Erythroblast (primary cell): ENCODE measurements at places on chromosomes 12 and 14.

- peak; percentile 78 for DNase-seq
Observed at GRCh38 chr12:123269395-123269892, 2.2 kb downstream of the CDK2AP1 start.

DNA sequence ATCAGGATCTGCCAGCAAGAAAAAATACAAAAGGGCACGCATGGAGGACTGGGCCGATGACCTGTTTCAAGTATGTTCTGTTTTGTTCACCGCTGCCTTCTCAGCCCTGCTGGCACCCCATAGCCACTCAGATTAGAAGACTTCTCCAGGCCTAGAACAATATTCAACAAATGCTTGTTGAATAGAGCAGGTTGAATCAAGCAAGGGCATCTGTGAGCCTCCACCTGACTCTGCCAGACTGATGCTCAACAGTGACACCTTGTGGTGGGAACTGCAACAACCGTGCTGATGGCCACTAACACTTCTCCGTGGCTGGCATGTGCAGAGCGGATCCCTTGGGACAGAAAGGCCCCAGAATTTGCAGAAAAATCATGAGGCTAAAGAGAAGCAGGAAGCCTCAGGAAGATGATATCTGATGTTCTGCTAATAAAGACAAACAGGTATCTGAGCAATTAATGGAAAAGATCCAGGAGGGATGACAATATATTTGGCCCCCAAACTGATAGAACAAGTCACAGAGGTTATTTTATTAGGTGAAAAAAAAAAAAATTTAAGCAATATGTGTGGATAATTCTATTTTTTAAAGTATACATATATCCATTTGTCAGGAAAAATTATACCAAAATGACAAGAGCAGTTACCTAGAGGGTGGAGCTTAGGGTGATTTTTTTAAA, 114.3 kb downstream of the KSR2 start:
- peak; percentile 72 for DNase-seq

- no peak for DNase-seq
Observed at GRCh38 chr12:52182898-52183543, 8.8 kb downstream of the KRT80 start.

- DNase-seq = no peak
Observed at GRCh38 chr14:95885866-95886265, 9.2 kb downstream of the TUNAR start.

DNA sequence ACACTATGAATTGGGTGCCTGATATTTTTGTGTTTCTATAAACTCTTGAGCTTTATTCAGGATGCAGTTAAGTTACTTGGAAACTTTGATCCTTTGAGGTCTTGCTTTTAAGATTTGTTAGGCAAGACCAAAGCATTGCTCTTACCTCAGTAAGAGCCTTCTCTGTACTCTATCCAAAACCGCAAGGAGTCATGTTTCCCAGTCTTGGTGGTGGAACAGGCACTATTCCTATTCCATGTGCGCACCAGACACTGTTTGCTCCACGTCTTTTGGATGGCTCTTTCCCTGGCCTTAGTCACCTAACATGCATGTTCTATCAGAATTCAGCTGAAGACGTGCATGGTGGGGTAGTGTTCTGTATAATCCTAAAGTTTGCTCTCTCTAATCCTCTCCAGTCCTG, 23.5 kb downstream of the CSRP2 start:
- no peak for DNase-seq

- no peak for DNase-seq
Observed at GRCh38 chr14:23831596-23831995, 122.0 kb upstream of the DHRS4 start.

DNA sequence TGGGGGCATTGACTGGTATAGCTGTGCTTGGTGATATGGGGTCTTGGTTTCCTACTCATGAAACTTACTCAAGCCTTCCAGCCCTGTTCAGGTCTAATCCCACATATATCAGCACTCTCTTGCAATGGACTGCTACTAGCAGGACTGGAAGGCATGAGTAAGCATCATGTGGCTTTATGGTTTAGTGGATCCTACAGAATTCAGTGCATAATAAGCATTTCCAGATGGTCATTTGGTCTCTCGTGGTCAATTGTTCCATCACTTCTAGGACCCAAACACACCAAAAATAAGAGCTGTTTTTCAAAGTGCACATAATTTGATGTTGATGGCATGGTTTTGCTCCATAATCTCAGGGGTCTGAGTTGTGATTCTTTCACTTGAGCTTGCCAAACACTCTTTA, 114.4 kb downstream of the LMNTD1 start:
- no peak for DNase-seq

DNA sequence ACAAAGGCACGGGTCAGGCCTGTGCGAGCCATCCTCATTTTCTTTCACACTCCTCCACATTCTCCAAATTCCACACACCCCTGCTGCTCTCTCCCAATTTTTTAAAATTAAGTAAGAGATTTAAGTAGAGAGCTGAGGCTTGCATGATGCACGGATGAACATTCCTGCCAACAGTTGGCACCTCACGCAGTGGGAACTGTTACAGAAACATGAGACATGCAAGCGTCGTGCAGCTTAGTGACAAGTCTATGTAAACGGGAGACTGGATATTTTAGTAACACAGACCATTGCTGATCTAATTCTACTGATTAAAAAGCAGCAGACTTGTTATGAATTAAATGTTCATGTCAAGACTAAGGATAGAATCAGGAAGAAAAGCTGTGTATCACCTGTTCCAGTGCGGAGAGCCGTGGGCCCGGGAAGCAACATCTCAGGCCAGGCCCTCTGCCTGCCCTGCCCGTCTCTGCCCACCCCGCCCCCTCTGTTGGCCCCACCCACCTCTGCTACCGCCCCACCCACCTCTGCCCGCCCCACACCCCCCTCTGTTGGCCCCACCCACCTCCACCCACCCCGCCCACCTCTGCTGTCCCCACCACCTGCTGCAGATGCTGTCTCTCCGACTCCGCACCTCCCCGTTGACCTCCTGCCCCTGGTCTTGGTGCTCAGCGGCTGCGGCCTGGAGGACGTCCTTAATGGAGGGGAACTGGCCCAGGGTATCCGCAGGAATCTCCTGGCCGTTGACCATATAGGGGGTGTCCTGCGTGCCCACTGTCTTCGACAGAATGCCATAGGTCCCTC, 21.2 kb downstream of the GOLGA3 start:
- peak; percentile 47 for DNase-seq

GRCh38 chr12:80709811-80710726, 2.6 kb downstream of the MYF6 start:
- DNase-seq = peak; percentile 18

DNA sequence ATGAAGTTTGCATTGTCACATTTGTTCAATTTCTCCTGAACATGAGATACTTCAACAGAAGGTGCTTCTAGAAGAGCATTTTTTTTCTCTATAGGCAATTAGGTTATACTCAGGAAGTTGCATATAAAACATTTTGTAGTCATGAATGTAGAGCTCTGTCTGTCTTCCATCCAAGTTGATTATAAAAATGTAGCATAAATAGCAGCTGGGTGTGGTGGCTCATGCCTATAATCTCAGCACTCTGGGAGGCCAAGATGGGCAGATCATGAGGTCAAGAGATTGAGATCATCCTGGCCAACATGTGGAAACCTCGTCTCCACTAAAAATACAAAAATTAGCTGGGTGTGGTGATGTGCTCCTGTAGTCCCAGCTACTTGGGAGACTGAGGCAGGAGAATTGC, 39.5 kb upstream of the STXBP6 start:
- DNase-seq = no peak

DNA sequence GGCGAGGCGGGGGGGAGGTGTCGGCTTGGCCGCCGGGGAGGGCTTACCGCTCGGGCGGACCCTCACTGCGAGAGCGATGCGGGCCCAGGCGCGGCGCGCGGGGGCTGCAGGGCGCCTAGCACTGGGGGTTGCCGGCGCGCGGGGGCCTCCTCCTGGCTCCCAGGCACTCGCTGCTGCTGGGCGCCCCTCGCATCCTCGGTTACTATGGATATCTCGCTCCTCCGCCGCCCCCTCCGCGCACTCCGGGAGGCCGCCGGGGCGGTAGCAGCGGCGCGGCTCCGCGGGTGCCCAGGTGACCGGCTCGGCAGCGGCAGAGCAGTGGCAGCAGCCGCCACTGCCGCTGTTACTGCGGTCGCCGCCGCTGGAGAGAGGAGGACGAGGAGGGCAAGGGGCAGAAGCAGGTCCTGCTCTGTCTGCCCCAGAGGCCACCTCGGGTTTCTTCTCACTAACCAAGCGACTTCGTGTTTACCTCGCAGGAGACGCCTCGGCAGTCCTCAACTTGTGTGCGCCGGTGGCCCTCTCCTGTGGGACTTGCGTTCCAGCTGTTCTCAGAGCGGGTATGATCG, 250.1 kb downstream of the APAF1 start:
- DNase-seq = no peak

- DNase-seq = no peak
Observed at GRCh38 chr14:104687601-104688504, 1.6 kb upstream of the INF2 start.

DNA sequence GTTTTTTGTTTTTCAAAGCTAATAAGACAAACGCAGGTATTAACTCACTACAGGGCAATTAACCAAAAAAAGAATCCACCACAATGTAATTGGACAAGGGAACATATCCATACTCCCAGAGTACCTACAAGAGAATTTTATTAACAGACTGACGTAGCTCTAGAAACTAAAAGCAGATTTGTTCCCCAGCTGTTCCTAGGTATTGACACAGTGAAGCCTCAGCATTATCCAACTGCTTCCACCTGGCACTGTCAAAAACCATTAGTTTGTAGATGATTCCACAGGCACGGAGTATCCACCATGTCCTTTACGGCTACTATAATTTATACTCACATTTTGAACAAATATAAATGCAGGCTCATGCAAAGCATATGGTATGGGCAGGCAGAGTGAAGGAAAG, 22.3 kb downstream of the PPM1H start:
- DNase-seq = no peak

DNA sequence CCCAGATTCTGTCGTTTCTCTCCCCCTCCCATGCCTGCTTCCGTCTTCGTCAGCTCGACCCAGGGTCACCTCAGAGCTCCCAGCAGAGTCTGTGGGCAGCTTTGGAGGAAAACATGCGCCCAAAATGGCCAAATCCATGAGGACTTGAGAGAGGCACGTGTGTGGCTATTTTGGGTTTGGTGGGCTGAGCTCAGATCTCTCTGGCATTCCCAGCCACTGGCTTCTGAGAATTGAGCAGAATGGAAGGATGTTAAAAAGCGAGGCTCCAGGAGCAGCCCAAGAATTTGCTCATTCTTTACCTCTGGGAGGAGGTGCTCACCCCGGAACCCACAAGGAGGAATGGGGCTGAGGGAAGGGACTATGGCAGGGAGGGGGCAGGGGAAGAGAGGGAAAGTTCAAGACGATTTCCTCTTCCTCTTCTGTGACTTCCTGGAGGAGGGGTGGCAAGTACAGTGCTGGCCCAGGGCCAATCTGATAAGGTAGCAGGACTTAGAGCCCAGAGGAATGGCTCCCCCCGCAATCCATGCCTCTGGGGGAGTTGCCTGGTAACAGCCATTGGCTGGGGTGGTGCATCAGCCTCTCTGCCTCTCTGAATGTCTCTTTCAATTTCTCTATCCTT, 20.1 kb downstream of the TSPAN9 start:
- DNase-seq = peak; percentile 57

GRCh38 chr12:117294189-117294603, 67.2 kb downstream of the NOS1 start:
- peak; percentile 23 for DNase-seq

GRCh38 chr14:61564618-61565091, 130.7 kb upstream of the HIF1A start:
- no peak for DNase-seq
